ENCODE measurements at places on chromosomes 4 and X. TPM values are rescaled to one million over a fixed set of nuclear protein-coding genes. Genes with fewer than 3 reads are reported as not detected.

FAT4 gene
- 15.2 TPM for total RNA-seq

RRH gene
- total RNA-seq: not detected

FRYL gene
- 85.0 TPM for total RNA-seq

EFHC2 gene
- 2.5 TPM for total RNA-seq

- DNase-seq: no peak
Observed at GRCh38 chrX:101290957-101291603, at the start of gene TAF7L. TSS of gene TAF7L (minus strand) at chrX:101291334. CDS start at chrX:101287543, 3,791 bp downstream.

DNA sequence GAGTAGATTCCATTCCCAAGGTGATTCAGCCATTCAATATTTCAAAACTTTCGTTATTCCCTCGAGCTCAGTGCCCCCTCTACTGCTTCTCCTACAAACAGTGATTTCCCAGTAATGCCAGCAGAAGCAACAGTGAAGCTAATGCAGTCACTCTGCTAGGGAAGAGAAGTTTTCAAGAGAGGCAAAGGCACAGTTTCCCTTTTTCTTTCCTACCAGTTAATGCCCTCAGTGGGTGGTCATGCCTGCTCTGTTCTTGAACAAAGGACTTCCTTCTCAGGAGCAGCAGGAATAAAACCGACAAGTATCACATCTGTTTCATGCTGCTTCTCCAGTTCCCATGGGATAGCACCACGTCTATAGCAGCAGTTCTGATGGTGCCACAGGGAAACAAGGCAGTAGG is 317.2 kb downstream of the TENM3 start:
- no peak for DNase-seq

DNA sequence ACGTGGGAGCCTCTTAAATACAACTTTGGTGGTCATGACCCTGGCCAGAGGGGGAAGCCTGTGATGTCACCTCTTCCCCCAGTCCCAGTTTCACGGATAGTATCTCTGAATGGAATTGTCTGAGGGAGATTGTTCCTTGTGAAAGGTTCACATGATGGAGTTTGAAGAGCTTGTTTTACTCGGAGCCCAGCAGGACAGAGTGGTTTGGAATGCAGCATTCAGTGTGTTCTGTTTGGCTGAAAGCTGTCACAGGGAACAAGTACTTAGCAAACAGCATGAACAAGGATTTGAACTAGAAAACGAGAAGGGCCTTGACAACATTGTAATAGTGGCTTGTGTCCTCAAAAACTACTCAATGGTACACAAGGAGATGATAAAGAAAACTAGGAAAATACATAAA is 133.9 kb upstream of the CXorf66 start:
- DNase-seq: no peak

- no peak for DNase-seq
Observed at GRCh38 chr4:186271081-186271678, 5.2 kb downstream of the F11 start.

DNA sequence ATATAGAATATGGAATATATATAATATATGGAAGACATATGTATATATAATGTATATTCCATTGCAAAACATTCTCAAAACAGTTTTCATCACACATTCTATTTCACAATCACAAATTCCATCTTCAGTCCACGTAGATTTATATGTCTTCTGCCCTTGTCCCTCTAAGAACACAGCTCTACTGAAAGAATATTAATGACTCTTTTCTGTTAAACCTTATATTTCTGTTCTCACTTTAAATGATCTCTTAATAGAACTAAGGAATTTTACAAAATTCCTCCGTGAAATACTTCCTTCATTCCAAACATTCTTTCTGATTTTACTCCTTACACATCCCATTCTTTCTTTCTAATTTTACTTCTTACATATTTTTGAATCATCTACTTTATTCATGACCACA is 1043.1 kb upstream of the PABPC4L start:
- no peak for DNase-seq

GRCh38 chr4:2615821-2616220 is 79.4 kb downstream of the FAM193A start:
- DNase-seq: no peak
